ENCODE measurements at places on chromosomes 6 and 20. TPM values are rescaled to one million over a fixed set of nuclear protein-coding genes. Genes with fewer than 3 reads are reported as not detected.

The DEFB115 gene
- not detected for total RNA-seq

The PAX1 gene
- not detected for total RNA-seq

The TMEM242 gene
- 5.5 TPM for total RNA-seq

The DEFB124 gene
- not detected for total RNA-seq

The BACH2 gene
- 0.14 TPM for total RNA-seq

The JPH2 gene
- total RNA-seq = 0.19 TPM

The COL21A1 gene
- total RNA-seq = 0.42 TPM

The KIF6 gene
- total RNA-seq = not detected

The TRDN gene
- not detected for total RNA-seq

The NSFL1C gene
- total RNA-seq = 47.6 TPM

The HSPA12B gene
- total RNA-seq = 0.14 TPM

The NOX3 gene
- total RNA-seq = not detected
